ENCODE measurements at places on chromosomes 6 and 20. TPM values are rescaled to one million over a fixed set of nuclear protein-coding genes. Genes with fewer than 3 reads are reported as not detected.

DNA sequence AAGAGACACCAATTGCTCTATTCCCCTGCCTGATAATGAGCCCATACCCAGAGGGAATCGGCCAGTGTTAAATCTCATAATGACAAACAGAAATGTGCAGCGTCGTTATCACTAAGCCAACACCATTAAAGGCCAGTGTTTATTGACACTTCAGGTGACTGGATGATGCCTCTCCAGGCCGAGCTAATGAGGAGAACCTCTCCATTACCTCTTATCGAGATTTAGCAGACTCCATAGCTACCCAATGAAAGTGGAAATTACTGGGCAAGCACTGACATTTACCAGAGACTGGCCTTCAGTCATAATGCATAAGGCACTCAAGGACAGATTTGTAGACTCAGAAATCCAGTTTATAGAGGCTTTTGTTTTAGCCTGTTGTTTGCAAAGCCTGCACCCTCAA is 669.5 kb downstream of the MAFB start:
- H3K4me3 ChIP-seq = no peak overlapping the region
- H3K27ac ChIP-seq = no peak overlapping the region
- no peak for DNase-seq

GRCh38 chr6:84979541-84979940 is 215.1 kb upstream of the TBX18 start:
- no peak overlapping the region for H3K4me3 ChIP-seq
- DNase-seq = no peak
- H3K27me3 ChIP-seq = no peaks in the 10 kb centered on the region

- H3K36me3 ChIP-seq = no peaks in the 10 kb centered on the region
- H3K27me3 ChIP-seq = no peaks in the 10 kb centered on the region
- no peak for DNase-seq
- H3K27ac ChIP-seq = no peak overlapping the region
- H3K4me3 ChIP-seq = no peak overlapping the region
- H3K4me1 ChIP-seq = no peaks in the 10 kb centered on the region
Measured at GRCh38 chr6:92715991-92716390, 703.4 kb downstream of the EPHA7 start.

DNA sequence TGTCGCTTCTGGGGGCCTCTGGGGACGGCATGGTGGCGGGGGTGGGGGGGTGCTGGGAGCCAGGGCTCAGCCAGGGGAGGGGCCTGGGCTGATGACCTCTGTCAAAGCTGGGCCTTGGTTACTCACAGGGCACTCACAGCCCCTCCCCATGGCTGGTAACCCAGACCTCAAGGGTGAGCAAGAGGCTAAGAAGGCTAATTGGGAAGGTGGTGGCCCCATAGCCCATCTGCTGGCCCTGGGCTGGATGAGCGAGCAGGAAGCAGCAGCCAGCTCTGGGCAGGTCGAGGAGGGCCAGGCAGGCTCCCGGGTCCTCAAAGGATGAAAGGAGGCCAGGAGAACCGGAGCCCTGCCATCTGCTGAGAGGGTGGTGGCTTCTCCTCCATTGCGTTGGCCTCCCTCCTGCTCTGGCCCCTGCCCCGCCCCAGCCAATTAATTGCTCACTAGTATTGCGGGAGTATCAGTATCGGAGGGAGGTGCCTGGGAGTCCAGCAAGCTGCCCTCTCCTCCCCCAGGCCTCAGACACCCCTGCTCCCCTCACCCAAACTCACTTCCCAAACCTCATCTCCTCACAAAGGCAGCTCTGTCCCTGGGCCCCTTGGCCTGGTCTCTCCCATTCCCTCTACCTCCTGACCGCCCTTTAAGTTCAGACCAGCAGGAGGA is 1.0 kb upstream of the CDSN start:
- no peak for DNase-seq
- peaks cover 63% of the 10 kb centered on the region for H3K4me1 ChIP-seq
- H3K4me3 ChIP-seq = no peak overlapping the region
- H3K36me3 ChIP-seq = no peaks in the 10 kb centered on the region
- no peaks in the 10 kb centered on the region for H3K27me3 ChIP-seq

The C6orf15 gene
- 10.9 TPM for total RNA-seq

The ADGRG6 gene
- 147 TPM for total RNA-seq

DNA sequence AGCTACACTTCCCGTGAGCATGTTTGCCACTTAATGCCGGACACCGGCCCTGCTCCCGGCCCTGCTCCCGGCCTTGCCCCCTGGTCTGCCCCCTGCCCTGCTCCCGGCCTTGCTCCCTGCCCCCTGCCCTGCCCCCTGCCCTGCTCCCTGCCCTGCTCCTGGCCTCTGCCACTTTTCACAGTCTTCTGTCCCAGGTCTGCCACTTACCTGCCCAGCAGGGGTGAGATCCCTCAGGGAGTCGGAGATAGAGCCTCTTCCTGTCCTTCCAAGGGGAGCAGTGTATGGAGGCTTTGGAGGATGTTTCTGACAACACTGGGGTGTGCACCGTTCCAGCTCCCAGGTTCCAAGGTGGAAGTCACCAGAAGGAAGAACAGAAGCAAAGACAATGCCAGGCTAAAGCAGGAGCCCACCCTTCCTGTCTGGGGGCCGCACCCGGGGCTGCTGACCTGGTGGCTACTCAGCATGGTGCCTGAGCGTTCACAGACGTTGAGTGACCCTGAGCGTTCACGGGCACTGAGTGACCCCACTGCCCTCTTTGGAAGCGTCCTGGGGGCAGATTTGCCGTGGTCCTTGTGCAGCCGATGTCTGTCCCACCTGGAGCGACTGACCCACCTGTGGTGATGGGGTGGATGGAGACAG is 199.8 kb downstream of the DLL1 start:
- H3K4me1 ChIP-seq = no peaks in the 10 kb centered on the region
- no peak overlapping the region for H3K27ac ChIP-seq
- H3K27me3 ChIP-seq = peaks cover 5% of the 10 kb centered on the region
- peak; percentile 63 for DNase-seq
- H3K36me3 ChIP-seq = no peaks in the 10 kb centered on the region

The IDH3B gene
- 122 TPM for total RNA-seq

GRCh38 chr6:79231101-79231500 is 3.4 kb downstream of the HMGN3 start:
- H3K27ac ChIP-seq = no peak overlapping the region
- no peak for DNase-seq
- no peaks in the 10 kb centered on the region for H3K36me3 ChIP-seq

DNA sequence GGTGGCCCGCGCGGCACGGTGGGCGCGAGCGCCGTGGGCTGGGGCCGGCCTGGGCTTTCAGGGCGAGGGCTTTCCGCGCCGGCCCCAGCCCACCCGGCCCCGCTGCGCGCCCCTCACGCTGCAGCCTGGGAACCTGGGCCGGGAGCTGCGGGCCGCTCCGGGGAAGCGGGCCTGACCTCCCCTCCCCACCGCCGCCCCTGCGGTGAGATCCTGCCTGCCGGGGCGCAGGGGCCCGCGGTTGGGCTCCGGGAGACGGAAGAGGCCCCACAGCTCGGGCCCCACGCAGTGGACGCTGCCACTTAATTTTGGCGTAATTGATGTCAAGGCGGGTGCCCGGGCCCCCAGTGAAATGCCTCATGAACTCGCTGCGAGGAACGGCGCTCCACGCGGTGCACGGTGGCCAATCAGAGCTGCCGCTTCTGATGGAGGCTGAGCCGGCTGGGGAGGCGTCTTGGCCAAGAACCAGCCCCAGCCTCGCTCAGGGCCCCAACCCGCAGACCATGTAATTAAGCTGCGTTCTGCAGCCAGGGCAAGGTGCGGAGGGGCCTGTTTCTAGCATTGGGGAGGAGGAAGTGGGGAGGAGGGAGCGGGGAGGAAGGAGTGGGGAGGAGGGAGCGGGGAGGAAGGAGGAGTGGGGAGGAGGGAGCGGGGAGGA is 96.1 kb upstream of the BHLHE23 start:
- H3K27me3 ChIP-seq = peaks cover 37% of the 10 kb centered on the region
- no peak overlapping the region for H3K27ac ChIP-seq
- H3K36me3 ChIP-seq = no peaks in the 10 kb centered on the region
- H3K4me3 ChIP-seq = peak overlapping the region; percentile 82

The SIRPB1 gene
- 3.3 TPM for total RNA-seq

DNA sequence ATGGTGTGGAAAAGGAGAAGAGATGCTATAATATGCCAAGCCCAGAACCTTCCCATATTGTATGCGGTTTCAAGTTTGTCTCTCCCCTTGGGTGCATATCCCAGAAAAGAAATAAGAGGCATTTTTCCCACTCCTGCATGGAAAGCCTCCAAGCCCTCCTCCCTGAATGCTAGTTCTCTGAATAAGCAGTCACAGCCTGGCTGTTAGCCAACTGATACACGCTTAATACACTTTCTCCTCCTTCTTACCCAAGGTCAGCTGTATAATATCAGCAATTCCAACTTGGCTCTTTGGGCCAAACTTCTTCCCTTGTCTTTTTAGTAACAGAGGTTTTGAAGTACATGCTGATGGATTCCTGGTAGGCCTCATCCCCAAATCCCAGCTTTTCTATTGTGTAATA is 440.1 kb downstream of the EPHA7 start:
- no peaks in the 10 kb centered on the region for H3K27me3 ChIP-seq
- no peaks in the 10 kb centered on the region for H3K36me3 ChIP-seq
- H3K27ac ChIP-seq = no peak overlapping the region
- no peak overlapping the region for H3K4me3 ChIP-seq
- DNase-seq = no peak

The BPIFB4 gene
- total RNA-seq = not detected

DNA sequence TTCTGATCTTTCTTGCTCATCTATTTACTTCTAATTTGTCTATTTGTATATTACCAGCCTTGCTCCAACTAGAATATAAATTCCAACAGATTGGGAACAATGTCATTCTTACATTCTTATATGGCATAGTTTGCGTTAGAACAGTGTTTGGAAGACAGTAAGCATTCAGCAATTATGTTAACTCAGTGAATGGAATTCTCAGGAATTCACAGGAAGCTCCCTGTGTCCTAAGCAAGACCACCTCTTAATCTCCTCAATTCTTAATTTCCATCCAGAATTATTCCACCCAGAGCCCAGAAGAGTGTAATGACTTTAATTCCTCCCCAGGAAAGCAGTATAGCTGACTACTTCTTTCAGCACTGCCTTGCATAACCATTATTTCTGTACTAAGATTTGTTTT is 18.2 kb upstream of the HS3ST5 start:
- no peaks in the 10 kb centered on the region for H3K4me1 ChIP-seq
- no peak overlapping the region for H3K4me3 ChIP-seq
- no peak for DNase-seq
- no peaks in the 10 kb centered on the region for H3K27me3 ChIP-seq
- no peak overlapping the region for H3K27ac ChIP-seq

DNA sequence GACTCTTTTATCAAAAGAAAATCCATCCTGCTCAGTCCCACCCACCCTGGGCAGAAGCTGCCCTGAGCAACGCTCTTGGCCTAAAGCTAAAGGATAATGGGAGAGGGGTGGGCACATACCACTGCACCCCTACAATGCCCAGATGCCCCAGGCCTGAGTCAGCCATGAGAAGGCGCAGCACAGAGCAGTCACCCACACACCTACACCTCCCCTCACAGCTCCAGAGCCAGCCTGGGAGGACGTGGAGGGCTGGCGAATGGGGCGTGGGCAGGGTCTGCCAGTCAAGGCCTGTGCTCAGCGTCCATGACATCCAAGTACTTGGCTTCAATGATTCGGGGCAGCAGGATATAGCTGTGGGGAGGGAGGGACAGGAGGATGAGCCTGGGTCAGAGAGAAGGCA is 11.5 kb downstream of the SLC4A11 start:
- H3K4me1 ChIP-seq = peaks cover 5% of the 10 kb centered on the region
- no peak overlapping the region for H3K4me3 ChIP-seq
- no peak overlapping the region for H3K27ac ChIP-seq
- DNase-seq = no peak

- H3K36me3 ChIP-seq = no peaks in the 10 kb centered on the region
- H3K27ac ChIP-seq = no peak overlapping the region
- no peak overlapping the region for H3K4me3 ChIP-seq
- no peaks in the 10 kb centered on the region for H3K27me3 ChIP-seq
Measured at GRCh38 chr6:120876424-120876823, 457.9 kb downstream of the TBC1D32 start.

The LZTS3 gene
- total RNA-seq = 4.8 TPM

GRCh38 chr6:131733376-131734016 is 22.7 kb upstream of the CTAGE9 start:
- H3K27me3 ChIP-seq = no peaks in the 10 kb centered on the region
- DNase-seq = no peak
- H3K4me3 ChIP-seq = no peak overlapping the region
- H3K4me1 ChIP-seq = peaks cover 4% of the 10 kb centered on the region
- H3K27ac ChIP-seq = no peak overlapping the region

The TRIM10 gene
- total RNA-seq = 1.6 TPM

DNA sequence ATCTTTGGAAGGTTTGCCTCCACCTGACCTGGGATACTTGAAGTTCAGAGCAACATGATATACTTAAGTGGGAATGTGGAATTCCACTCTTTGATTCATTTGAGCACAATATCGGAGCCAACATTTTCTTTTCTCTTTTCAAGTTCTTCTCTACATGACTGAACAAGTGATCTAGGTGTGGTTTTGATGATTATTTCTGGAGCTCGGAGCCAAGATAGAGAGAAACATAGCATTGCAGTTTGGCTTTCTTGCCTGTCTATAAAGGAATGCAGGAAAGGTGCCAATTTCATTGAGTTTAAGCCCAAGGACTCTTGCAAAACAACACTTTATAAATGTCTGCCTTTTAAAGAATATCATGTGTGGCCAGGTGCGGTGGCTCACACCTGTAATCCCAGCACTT is 124.2 kb upstream of the FAM83B start:
- no peak overlapping the region for H3K4me3 ChIP-seq
- H3K27me3 ChIP-seq = no peaks in the 10 kb centered on the region
- peaks cover 6% of the 10 kb centered on the region for H3K4me1 ChIP-seq
- DNase-seq = no peak

Data from suprapubic skin (tissue), 4 donors.